ENCODE measurements at places on chromosomes 3 and 15. TPM values are rescaled to one million over a fixed set of nuclear protein-coding genes. Genes with fewer than 3 reads are reported as not detected.

GRCh38 chr3:113643583-113643982 lies 52.9 kb downstream of the USF3 start:
- no peaks in the 10 kb centered on the region for H3K4me1 ChIP-seq
- no peaks in the 10 kb centered on the region for H3K27me3 ChIP-seq
- no peak overlapping the region for H3K27ac ChIP-seq
- H3K36me3 ChIP-seq = no peaks in the 10 kb centered on the region
- H3K4me3 ChIP-seq = no peak overlapping the region
- DNase-seq = no peak

GRCh38 chr3:87261925-87262324 lies 14.5 kb downstream of the POU1F1 start:
- no peaks in the 10 kb centered on the region for H3K4me1 ChIP-seq
- H3K4me3 ChIP-seq = no peak overlapping the region
- no peaks in the 10 kb centered on the region for H3K36me3 ChIP-seq
- DNase-seq = no peak
- H3K27me3 ChIP-seq = no peaks in the 10 kb centered on the region

DNA sequence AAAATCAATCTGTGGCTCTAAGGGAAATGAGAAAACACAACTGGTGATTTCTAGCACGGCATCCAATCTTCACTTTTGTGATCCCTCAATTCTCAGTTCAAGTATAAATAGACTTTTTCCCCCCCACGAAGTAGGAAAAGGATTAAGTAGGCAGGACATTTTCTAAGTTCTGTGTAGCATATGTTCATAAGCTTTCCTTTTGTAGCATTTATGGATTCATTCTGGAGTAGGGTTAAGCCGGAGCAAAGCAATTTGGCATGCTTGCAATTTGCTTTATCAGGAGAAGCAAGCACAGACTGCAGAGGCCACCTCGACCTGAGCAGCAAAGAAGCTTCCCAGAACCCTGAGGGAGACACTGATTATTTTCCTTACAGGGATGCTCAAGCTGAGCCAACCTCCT lies 66.3 kb downstream of the FHIT start:
- no peaks in the 10 kb centered on the region for H3K27me3 ChIP-seq
- no peak overlapping the region for H3K27ac ChIP-seq
- H3K4me1 ChIP-seq = no peaks in the 10 kb centered on the region
- no peaks in the 10 kb centered on the region for H3K36me3 ChIP-seq
- DNase-seq = no peak
- no peak overlapping the region for H3K4me3 ChIP-seq

The CFAP100 gene
- total RNA-seq = 0.66 TPM
